ENCODE measurements at places on chromosomes 5 and 9.

DNA sequence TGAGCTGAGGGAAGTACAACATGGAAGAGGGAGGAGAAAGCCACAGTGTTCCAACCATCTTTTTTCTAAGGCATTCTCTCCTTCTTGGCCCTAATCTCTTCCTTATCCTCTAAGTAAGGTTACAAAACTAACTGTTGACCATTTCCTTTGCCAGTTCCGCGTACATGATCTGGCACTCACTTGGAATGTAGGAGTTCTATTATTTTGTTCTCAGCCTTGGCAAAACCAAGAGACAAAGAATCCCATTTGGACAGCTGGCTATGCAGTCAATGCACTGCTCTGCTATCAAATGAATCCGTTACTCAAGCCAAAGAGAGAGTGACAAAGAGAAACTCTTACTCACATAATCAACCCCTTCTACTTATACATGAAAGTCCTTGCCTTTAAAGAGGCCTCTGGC lies 410.3 kb downstream of the DTWD2 start:
- DNase-seq, result no peak

DNA sequence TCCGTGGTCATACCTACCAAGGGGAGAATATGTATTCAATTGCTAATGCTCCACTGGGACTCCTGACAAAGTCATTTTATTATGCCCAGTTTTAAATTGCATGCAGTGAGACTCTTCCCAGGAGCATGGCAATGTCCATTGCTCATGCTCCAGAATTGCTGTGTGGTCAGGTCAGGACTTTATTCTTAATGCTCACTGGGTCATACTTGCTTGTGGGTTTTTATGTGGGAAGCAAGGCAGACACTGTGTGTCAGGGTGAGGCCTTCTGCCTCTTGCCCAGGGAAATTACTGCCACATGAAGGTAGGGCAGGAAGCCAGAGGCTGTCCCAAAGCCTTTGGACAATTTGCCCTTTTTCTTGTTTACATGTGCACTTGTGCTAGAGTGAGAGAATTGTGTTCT lies 164.6 kb upstream of the MEF2C start:
- DNase-seq, result no peak

GRCh38 chr5:66661149-66661548 lies 65.0 kb downstream of the MAST4 start:
- no peak for DNase-seq

DNA sequence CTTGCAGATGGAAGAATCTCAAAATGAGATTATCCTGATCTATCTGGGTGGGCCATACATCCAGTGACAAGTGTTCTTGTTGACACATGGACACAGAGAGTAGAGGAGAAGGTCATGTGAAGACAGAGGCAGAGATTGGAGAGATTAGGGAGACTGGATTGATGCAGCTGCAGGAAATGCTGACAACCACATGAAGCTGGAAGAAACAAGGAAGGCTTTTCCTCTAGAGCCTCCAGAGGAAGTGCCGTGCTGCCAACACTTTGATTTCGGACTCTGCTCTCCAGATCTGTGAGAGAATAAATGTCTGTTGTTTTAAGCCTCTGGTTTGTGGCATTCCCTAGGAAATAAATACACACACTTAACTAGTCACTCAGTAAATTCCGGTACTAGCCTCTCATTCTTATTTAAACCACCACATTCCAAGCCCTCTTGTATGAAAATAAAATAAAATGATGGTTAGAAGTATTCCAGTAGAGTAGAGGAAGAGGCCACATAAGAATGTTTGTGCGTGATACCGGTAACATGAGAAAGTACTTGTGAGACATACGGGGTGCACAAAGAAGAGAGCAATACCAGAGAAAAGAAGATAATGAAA lies 110.9 kb upstream of the DMAC1 start:
- DNase-seq, result no peak

DNA sequence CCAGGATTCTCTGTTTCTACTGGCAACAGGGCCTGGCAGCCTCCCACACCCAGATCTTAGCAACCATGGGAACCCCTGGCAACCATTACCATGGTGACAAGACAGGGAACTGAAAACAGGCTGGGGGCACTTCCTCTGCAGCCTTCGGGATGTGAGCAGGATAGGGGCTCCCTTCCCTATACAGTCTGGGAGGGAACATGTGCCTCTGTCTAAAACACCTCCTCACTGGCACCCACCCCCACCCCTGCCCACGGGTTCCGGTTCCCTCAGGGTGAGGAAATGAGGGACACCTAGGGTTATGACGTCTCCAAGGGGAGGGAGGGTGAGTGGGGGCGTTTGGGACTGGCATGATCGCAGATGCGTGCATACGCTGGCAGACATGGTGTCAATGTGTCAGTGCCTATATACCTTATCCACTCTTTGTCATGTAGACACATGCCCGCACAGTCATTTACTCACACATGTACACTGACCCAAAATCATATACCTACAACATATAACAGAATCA lies 3.0 kb upstream of the DNAJB5 start:
- no peak for DNase-seq
